ENCODE measurements at places on chromosomes 11 and 22.

- no peak for DNase-seq
Observed at GRCh38 chr11:70001246-70001645, 76.9 kb upstream of the ANO1 start.

- no peak for DNase-seq
Observed at GRCh38 chr11:97764193-97764592, 1256.6 kb upstream of the CNTN5 start.

DNA sequence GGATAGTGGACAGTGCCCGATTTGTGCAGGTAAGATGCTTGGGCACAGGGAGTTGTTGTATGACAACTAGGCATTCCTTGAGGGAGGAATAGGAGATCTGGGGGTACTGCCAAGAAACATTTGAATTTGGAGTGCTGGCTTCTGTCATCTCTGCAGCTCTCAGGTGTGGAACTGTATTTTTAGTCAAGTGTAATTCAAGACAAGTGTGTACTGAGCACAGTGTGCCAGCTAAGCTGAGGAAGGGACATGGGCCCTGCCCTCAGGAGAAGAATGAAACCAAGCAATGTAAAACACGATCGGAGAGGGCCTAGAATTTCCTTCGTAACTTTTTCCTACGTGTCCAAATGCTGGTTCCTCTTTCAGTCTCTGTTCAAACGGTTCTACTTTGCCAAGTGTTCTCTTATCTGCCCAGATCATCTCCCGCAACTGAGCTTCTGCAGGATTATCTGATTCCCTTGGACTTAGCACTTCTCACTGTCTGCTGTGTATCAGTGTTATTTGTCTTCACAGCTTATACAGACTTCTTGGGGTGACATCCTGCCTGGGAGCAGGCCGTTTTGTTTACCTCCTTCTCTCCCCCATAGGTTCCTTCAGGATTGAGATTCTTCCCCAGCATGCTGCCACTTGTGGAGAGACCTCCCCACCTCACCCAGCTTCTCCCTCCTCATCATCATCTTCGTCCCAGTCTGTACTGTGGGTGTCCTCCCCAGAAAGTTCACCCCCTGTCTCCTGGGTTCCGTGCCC lies 27.6 kb downstream of the ART5 start:
- no peak for DNase-seq

GRCh38 chr22:46055911-46056545 lies 79.1 kb upstream of the WNT7B start:
- no peak for DNase-seq

DNA sequence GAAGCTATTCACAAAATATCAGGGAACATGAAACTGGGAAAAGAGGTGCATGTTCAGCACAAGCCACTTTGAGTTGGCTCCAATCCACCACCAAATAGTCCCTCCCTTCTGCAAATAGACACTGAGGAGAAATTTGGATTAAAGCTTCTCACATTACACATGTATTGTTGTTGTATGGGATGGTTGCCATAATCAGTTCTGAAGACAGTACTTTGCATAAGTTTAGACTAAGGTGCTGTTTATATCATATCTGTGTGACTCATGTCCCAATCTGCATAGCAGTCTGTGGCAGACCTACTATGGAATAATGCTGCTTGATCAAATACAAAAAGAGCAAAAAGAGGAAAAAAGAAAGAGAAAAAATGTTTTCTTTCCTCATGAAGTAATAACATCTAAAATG lies 376.7 kb upstream of the DDI1 start:
- DNase-seq, result no peak

DNA sequence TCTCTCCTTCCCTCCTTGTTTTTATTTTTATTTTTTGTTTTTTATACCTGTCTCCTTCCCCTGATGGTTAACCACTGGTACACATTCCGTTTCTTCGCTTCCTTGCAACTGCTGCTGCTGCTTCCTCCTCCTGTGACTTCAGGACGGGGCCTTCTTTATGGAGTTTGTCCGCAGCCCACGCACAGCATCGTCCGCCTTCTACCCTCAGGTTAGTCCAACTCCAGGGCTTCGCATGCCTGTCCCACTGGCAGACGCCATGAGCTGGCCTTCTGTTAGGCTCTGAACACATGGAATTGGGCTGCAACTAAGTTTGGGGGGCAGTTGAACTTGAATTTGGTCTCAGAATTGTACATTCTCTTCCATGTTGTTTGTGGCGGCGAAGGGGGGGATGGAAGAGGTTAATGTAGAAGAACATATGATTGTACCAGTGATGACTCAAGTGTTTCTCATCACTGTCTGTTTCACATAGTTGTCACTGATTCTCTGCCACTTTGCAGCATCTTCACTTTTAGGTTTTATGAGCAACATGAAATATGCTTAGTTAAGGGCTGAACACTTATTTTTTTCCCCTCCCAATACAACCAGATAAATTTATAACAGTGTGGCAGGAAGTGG lies 83.0 kb upstream of the YWHAH start:
- no peak for DNase-seq

DNA sequence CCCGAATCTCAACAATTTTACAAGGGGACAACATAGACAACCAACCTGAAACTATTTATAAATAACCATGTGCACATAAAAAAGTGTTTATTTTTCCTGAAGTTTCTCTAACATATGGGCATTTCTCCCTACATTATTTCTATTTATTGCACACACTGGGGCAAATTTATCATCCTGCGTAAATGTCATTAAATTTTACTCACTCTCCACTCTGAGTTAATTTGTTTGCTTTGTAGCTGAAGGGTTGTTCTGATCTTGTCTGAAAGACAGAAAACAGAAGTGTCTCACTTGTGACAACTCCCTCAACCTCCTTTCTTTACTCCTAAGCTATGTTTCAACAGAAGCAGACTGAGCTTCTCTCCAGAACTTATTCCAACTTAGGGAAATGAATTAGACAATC lies 194.2 kb downstream of the HIPK3 start:
- no peak for DNase-seq

DNA sequence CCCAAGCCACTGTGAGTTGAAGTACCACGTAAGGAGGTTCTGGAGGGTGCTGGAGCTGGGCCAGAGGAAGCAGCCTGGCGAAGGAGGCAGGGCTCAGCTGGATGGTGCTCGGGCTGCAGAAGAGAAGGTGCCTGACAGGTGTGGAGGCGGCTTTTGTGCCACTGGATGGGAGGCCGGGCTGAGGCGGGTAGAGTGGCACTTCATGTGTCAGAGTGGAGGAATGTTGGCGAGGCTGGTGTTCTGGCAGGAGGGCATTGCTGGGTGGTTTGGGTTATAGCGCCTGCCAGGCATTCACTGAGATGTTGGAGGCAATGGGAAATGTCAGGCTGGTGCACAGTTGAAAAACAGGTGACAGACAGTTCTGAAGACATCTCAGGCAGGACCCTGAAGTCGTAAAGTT lies 24.2 kb downstream of the UBE2L3 start:
- DNase-seq, result no peak

DNA sequence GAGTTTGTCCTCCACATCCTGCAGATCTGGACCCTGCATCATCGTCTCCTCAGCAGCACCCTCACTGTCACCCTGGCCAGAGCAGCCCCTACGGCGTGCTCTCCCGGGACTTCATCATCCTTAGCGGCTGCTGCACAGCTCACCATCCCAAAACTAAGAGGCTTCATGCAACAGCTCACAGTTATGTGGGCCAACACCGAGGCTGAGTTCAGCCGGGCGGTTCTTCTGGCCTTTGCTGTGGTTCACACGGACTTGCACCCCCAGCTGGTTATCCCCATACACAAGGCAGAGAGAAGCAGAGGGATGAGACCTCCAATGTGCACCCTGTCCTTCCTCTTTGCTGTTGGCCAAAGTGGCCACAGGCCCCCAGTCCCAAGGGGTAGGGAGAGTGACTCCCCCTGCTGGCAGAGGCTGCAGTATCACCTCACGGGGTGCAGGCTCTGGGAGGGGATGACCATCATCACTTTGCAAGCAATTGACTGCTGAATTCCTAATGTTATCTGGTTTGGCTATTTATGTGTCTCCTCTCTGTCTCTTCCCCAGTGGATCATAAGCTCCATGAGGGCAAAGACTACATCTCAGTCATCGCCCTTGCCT lies 276.8 kb downstream of the BRD1 start:
- no peak for DNase-seq

DNA sequence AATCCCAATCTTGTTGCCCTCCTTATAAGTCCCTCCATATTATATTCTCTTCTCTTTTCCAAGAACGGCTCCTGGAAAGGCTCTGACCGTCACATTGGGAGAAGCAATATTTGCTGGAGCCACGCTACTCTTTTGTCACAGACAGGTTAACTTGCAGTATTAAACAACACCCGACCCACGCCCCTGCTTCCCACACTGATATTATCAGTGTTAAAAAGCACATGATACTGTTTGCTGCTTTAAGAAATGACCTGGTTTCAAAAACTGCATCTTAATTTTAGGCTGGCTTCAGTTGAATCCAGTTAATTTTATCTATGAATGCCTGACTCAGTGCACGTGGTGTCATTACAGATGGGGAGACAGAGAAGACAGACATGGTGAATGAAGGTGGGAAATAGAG lies 3.1 kb downstream of the FLI1 start:
- no peak for DNase-seq

- no peak for DNase-seq
Observed at GRCh38 chr22:32717337-32718240, 83.9 kb upstream of the TIMP3 start.

- DNase-seq, result no peak
Observed at GRCh38 chr11:36010010-36010740, 66.3 kb downstream of the LDLRAD3 start.

- no peak for DNase-seq
Observed at GRCh38 chr11:62705413-62705812, 1.8 kb downstream of the BSCL2 start.

- DNase-seq, result peak; percentile 80
Observed at GRCh38 chr22:41915035-41915785, at the start of gene SHISA8. TSS of gene SHISA8 (minus strand) at chr22:41915074. CDS start at chr22:41914667, 407 bp downstream.

DNA sequence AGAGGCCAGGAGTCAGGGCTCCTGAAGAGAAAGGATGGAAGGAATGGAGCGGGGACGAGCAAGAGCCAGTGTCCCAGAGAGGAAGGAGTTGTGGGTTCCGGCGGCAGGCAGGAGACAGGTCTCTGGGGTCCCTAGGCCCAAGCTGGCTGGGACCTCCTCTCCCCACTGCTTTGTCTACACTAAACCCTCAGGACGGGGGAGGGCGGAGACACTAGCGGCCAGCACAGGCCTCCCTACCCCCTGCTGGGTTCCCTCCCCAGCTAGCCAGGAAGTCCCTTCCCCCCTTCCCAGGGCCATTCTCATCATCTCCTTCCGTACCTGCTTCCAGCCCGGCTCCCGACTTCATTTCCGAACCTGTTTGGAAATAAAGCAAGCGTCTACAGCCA lies 79.5 kb downstream of the ST3GAL4 start:
- no peak for DNase-seq

Measured in GM12892 (cell line).